T-helper 2 cell treated with Interferon-gamma antibody and Interleukin-4, amounts not matched to agents 5 μg/mL and 100 μg/mL, for 36 hours (primary cell): ENCODE measurements at places on chromosomes 13 and 19.

GRCh38 chr13:105327581-105328126 lies 1207.8 kb downstream of the EFNB2 start:
- no peak for DNase-seq

DNA sequence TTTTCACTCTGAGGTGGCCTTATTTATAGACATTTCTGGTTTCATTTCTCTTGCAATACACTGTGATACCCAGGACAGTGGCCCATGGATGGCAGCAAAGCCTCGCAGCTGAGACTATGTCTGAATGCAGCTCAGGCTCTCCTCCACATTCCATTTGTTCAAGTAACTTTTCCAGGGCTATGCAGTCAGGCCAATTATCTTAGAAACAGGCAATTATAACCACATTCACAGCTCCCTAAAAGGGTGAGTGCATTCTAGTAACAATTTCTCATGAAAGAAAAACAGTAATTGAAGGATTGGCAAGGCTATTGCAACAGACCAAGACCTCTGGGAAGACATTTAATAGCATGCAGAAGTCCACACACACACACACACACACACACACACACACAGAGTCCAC lies 264.0 kb downstream of the TBC1D4 start:
- DNase-seq, result no peak

GRCh38 chr19:14402332-14403144 lies 16.6 kb downstream of the DDX39A start:
- no peak for DNase-seq

DNA sequence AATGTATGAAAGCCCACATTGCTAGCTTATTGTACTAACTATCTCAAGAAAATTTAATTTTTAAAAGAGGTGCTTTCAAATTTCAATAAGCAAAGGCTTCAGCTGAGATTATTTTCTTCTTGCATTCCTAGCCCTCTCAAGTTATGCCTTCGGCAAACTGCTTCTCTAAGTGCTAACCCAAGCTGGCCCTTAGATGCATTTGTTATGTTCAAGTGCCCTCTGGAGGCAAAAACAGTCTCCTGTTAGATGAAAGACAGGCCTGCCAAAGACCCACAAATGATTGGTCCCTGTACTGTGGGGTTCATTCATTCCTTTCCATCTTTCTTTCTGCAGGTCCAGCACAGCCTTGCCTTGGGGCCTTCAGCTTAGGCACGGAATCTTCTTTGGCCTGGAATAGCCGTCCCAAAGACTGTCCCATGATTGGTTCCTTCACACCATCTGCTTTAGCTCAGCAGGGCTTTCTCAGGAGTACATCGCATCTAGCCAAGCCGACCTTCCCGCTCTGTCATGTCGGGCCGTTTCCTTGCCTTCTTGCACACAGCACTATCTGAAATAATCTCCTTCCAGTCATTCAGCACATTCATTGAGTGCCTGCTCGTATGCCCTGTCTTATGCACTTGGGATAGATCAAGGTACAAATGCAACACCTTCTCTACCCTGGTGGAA lies 26.4 kb upstream of the TPTE2 start:
- peak; percentile 27 for DNase-seq

DNA sequence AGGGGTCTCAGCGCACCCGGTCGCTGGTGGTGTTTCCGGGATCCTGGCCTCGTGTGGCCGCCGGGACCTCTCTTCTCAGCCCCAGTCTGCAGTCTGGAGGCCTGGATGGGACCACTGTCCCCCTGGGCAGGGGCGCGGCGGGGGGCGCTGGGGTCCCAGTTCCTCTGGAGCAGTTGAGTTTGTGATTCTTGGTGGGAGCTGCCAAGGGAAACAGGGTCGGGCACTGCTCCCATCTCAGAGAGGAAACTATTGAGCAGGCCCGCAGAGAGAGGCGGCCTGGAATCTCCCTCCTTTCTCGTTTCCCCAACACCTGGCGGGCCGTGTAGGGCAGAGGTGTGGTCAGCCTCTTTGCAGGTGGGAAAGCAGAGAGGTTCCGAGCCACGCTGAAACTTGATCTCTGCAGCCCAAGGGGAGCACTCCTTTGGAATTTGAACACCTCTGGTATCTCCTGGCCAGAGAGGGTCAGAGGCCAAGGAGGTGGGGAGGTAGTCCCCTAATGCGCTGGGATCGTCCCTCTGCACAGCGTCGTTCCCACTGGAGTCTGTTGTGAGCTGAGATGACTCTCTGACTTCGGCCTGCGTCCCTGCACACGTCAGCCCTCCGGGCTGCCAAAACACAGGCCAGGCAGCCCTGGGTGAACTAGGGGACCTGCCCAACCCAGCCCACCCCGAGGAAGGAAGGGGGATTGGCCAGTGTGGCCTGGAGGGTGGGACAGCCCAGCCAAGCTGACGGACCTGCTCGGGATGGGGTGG lies 741 bp downstream of the PLEKHF1 start:
- no peak for DNase-seq

- no peak for DNase-seq
Observed at GRCh38 chr19:43444531-43445287, 20.7 kb downstream of the LYPD3 start.

DNA sequence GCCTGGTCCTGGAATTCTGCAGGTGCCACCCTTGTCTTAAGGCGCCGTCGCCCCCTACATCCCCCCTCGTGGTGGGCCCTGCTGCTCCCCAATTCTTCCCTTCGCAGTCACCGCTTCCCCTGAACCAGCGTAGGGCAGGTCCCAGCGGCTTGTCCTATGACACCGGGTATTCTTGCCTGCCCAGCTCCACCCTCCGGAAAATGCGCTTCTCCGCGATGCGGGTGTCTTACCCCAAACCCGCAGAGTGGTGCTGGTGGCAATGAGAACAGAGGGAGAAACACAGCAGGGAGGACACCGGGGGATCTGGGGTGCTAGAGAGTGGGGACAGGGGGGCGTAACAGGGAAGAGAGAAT lies 9.0 kb downstream of the ZNF808 start:
- no peak for DNase-seq

GRCh38 chr13:71524613-71525304 lies 342.2 kb downstream of the DACH1 start:
- DNase-seq, result no peak

DNA sequence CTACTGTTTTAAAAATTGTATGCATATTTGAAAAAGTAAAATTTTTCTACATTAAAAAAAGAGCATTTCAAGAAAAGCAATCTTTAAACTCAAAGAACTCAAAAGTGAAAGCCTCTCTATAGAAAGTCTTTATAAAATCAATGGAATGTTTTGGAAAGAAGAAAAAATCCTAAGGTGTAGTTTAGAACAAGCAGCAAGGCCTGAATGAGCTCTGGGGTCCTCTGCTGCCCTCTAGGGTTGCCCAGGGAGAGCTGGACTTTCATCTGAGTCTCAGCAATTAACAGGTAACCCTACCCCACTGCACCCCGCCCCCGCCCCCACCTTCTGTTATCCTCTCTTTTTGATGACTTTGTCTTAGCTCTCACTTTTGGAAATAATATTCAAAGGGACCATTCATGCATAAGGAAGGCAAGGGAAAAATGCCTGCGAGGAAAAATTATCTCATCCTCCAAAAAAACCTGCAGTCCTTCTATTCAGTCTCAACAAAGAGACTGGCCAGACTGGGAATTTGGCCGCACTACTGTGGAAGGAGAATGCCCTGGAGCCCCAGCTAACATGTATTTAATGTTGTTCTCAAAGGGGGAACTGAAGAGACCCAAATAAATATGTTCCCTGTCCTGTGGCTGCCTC lies 24.1 kb downstream of the SLC25A30 start:
- no peak for DNase-seq
